HEK293T (cell line): ENCODE measurements at places on chromosomes 16 and 17.

GRCh38 chr17:36544044-36544306, 744 bp upstream of the GGNBP2 start:
- peak; percentile 16 for DNase-seq

GRCh38 chr17:44191941-44192496, 5.2 kb downstream of the TMUB2 start:
- DNase-seq: no peak

GRCh38 chr17:81537343-81537855, 9.2 kb downstream of the FSCN2 start:
- DNase-seq: peak; percentile 46

DNA sequence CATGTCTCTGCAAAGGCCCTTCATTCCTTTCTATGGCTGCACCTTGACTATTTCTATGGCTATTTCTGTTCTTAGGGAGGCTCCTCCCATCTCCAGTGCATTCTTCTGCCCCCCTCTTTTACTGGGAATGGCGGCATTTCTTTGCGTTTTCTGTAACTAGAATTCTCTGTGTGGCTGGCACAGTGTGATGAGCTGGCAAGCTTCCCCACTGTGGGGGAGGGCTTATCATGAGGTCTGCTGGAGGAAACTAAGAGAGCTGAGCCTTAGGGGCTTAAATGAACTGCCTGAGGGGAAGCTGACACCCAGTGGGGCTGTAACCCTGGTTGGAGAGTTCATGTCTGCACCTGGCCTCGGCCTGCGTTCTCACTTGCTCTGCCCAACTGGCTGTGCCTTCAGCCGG, 1.5 kb upstream of the CARD14 start:
- no peak for DNase-seq

- DNase-seq: peak; percentile 41
Measured at GRCh38 chr17:11880714-11881113, 116.6 kb downstream of the ZNF18 start.

GRCh38 chr16:50334106-50334975, 34.4 kb downstream of the BRD7 start:
- no peak for DNase-seq

DNA sequence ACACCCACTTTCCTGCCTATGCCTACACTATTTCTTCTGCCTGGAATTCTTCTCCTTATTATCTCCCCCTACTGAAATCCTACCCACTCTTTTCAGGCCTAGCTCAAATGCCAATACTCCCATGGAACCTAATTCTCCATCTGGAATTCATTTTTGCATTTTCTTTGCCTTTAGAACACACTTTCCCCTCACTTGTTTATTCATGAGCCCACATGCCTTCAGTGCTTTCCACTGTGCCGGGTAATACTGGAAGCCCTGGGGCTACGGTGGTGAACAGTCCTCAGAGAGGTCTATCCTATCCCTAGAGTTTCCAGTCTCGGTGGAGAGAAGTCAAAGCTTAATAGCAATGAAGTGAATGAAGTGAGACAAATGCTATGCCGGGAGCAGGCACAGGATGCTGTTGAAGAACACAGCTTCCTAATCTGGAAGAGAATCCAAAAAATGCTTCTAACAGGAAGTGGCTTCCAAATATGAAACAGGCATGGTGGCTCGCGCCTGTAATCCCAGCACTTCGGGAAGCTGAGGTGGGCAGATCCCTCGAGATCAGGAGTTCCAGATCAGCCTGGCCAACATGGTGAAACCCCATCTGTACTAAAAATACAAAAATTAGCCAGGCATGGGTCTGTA, 322.4 kb downstream of the GRIN2A start:
- DNase-seq: no peak

DNA sequence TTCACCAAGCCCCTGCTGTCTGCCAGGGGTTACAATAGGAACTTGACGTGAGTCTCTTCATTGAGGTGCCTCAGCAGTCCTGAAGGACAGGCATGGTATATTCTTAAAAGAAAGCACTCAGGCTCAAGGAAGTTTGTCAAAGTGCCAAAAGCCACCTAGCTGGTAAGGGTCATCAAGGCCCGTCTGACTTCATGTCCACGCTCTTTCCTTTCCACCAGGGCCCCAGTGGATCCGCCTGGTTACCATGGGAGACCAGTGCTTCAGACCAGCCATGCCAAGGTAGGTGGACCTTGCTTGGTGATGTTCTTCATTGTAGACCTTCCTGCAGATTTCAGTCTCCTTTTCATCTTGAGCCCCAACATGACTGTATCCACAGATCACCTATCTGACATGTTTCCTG, 27.6 kb upstream of the CCL1 start:
- no peak for DNase-seq

- DNase-seq: no peak
Measured at GRCh38 chr17:5816491-5817070, 232.3 kb upstream of the NLRP1 start.
